ENCODE measurements at places on chromosomes 2 and 18.

GRCh38 chr2:37389989-37390765, 45.7 kb downstream of the QPCT start:
- DNase-seq, result peak; percentile 96

GRCh38 chr2:107437265-107437664, 389.4 kb upstream of the RGPD4 start:
- no peak for DNase-seq

- DNase-seq, result no peak
Measured at GRCh38 chr2:151860613-151861146, 32.5 kb upstream of the ARL5A start.

DNA sequence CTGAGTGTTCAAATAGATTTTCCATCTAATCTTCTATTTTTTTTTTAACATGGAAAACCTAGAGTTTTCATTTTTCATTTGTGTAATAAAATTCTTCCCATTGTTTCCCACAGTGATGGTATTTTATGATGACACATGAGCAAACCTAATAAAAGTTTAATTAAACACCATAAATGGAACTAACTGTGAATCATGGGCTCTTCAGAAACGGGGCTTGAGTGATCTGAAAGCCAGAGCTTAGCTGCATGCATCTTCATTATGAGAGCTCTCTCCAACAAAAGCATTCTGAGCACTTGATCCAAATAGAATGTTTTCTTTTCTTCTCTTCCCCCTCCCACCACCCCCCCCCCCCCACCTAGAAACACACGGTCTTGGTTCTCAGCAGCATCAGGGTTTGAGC, 82.1 kb upstream of the REV1 start:
- no peak for DNase-seq

- DNase-seq, result no peak
Measured at GRCh38 chr18:31702449-31702848, 18.1 kb upstream of the B4GALT6 start.

DNA sequence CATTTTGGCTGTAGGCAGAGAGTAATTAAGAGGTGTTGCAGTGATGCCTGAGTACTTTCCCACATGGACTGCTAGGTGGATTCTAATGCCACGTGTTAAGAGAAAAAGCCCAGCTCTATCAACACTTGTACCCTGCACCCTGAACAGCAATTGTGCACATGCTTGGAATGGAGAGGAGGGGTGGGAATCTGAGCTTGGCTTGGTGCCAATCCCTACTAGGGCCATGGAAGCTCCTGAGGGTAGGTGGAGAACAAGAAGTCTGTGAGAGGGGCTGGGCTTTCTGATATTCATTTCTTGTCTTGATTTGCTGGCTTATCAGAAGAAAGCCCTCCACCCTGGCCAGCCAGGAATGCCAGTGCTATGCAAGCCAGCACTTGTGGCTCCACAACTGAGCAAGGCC, 292.2 kb downstream of the KCNS3 start:
- no peak for DNase-seq

GRCh38 chr2:212607080-212607479, 68.5 kb upstream of the ERBB4 start:
- no peak for DNase-seq

Data from IMR-90 (cell line).